ENCODE measurements at places on chromosomes 2 and 18. TPM values are rescaled to one million over a fixed set of nuclear protein-coding genes. Genes with fewer than 3 reads are reported as not detected.
A peak's percentile ranks its signal among the peaks of the same experiment; 100 is the strongest.

POTEJ gene
- total RNA-seq, result not detected

DNA sequence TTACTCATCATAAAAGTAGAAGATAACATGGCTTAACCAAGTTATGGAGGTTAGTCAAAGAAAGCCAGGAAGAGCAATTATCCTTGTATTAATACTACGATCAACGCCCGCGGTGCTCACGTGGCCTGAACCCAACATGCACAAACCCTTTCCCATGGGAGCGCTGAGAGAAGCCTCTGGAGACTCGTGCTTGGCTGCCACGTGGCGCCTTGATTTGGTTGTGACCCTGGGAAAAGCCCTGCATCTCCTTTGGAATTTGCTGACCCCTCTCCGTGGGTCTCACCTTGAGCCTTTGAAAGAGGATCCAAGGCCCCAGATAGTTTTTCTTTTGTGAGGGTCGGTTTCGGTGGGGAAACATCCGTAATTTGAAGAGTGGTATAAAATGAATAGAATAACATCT is 255.6 kb downstream of the DCDC2C start:
- no peaks in the 10 kb centered on the region for H3K27me3 ChIP-seq
- H3K4me1 ChIP-seq, result no peaks in the 10 kb centered on the region
- no peak overlapping the region for H3K27ac ChIP-seq
- H3K36me3 ChIP-seq, result no peaks in the 10 kb centered on the region

GRCh38 chr2:199462956-199463692 is 5.4 kb upstream of the SATB2 start:
- peaks cover 47% of the 10 kb centered on the region for H3K4me1 ChIP-seq
- peak overlapping the region; percentile 31 for H3K4me3 ChIP-seq
- peaks cover 84% of the 10 kb centered on the region for H3K27me3 ChIP-seq
- H3K27ac ChIP-seq, result no peak overlapping the region

CNGA3 gene
- total RNA-seq, result not detected

GRCh38 chr2:42960842-42961180 is 168.4 kb upstream of the HAAO start:
- no peak overlapping the region for H3K27ac ChIP-seq
- no peak for DNase-seq
- H3K4me1 ChIP-seq, result peaks cover 10% of the 10 kb centered on the region
- peaks cover 7% of the 10 kb centered on the region for H3K27me3 ChIP-seq

All from CD4-positive, alpha-beta T cell (primary cell).